ENCODE measurements at places on chromosomes 2 and 18.

DNA sequence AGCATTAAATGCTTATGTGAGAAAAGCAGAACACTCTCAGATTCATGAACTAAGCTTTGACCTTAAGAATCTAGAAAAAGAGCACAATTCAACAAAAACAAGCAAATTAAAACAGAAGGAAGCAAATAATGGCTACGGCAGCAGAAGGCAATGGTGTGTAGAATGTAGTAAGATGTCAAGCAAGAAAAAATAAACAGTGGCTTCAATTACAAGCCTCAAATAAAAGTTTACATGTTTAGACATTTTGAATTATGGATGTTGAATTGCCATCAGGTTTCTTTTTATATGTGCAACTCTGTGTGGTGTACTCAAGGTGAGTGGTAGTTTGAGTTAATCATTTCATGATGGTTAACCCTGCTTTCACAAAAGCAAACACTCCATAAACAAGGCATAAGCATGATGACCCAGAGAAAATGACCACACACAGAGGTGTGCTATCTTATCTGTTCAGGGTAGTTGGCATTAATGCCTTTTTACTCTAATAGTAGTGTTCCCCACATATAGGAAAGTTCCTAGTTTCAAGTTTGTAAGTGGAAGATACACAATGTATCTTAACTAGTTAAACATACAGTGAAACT, 207.1 kb downstream of the FIGN start:
- no peak for DNase-seq

- DNase-seq = no peak
These were observed 341.4 kb downstream of the SLC4A3 start for GRCh38 chr2:219968685-219969345.

DNA sequence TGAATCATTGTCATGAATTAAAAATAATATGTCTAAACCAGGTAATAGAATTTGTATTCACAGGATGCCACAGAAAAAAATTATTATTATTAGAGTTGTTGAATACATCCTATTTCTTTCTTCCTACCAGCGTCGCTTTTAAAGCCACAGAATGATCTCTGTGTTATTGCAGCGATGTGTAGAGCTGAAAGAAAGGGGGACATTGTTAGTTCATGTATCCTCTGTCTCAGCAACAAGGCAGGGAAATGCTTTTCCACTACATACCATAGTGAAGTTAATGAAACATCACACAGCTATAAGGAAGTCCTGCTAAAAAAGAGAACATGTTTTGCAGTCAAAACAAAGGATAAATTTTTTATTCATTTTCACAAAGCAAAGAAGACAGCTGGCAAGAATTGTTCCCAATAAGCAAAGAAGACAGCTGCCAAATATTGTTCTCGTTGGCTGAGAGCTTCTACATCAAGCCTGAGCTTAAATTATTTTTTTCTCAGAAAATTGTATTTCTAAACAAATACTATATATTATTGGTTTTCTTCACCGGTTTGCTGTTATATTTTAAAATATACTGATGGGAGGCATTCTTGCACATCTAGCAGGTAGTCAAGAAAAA, 1234.4 kb downstream of the SUCLG1 start:
- DNase-seq = no peak

DNA sequence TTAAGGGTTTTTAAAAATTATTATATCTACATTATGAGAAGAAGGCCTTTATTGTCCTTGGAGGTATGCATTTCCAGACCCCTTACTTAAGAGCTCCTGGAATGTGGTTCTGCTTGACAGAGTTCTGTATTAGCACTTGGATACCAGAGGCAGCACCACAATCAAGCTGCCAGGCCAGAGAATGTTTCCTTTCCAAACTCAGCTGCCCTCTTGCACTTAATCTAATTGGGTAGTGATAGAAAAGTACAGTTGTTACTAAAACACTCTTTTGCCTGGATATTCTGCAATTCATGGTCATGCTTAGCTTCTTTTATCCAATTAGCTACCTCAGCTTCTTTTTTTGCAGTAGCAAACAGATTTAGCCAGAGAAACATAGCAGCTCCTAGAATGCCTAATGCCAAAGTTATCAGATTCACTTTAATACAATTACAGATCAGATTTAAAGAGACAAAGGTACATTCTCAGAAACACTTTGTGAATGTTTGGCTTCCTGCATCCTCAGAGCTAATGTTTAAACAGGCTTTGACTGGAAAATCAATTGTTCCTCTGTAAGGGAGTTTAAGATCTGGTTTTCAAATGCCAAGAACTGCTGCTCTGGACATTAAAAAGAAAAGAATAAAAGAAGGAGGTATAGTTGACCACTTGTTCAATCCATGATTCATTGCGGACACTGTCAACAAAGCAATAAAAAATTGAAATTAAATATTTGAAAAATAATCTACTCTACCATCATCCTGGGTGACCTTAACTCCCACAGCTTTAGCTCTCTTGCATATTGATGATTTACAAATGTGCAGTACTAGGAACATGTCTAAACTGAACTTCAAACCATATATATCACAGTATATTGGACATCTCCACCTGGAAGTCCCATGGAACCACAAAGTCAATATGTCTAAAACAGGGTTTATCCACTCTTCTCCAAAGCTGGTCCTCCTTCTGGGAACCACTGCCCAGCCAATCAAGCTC, 12.8 kb downstream of the NOSTRIN start:
- no peak for DNase-seq

DNA sequence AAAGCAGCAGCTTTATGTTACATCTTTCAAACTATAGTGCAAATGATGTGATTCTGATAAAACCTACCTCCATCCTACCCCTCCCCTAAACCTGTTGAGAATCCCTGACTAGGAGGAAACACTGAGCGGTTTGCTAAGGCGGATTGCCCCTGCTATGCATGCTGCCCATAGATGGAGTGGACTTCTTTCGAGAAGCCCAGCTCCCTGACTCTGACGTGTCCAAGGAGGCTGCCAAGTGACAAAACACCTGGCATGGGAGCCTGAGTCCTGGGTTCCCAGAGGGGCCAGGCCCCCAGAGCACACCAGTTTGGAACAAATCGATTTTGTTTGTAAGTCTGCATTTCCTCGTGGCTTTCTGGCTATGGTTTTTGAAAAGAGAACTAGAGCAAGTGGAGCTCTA, 1.4 kb upstream of the UXS1 start:
- no peak for DNase-seq

GRCh38 chr18:79936641-79937040, 14.8 kb downstream of the SLC66A2 start:
- no peak for DNase-seq

GRCh38 chr2:64879745-64880144, 109.5 kb upstream of the SLC1A4 start:
- DNase-seq = no peak

GRCh38 chr2:112636605-112637288, 9.0 kb upstream of the SLC20A1 start:
- DNase-seq = no peak

DNA sequence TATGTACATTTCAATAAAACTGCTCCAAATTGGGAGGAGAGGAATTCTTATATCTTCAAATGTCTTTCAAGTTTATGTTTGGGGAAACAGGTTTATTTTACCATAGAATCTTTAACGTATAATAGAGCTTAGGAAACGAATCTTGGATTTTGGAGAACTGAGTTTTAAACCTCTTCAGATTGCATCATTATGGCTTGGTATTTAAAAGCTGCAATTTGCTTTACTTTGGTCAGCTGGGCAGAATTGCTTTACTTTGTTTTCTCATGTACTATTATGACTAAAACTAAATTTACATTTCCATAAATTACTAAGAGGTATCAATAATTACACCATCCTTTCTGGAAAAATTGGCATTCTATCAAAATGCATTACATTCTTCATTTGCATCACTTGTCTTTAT, 54.6 kb downstream of the BAZ2B start:
- no peak for DNase-seq

DNA sequence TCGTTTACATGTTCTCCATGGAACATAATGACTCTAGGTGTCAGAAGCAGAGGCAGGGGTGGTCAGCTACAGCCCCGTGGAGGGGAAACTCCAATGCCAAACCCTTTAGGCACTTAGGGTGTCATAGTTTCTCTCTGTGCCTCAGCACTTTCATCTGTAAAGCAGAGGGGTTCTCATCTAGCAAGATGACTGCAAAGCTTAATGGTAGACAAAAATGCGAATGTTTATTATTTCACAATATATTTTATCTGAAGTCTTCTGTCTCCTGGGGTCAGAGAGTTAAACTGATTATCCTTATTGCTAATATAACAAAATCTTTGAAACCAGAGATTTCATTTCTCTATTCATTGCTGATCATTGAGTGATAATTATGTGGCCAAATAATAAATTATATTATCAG, 522.5 kb downstream of the TSN start:
- DNase-seq = no peak

- DNase-seq = peak; percentile 58
These were observed 17.6 kb upstream of the KIDINS220 start for GRCh38 chr2:8855010-8855409.

GRCh38 chr18:25300492-25300891, 51.5 kb downstream of the ZNF521 start:
- no peak for DNase-seq

- no peak for DNase-seq
These were observed 26.4 kb downstream of the CAPN13 start for GRCh38 chr2:30780776-30781330.

DNA sequence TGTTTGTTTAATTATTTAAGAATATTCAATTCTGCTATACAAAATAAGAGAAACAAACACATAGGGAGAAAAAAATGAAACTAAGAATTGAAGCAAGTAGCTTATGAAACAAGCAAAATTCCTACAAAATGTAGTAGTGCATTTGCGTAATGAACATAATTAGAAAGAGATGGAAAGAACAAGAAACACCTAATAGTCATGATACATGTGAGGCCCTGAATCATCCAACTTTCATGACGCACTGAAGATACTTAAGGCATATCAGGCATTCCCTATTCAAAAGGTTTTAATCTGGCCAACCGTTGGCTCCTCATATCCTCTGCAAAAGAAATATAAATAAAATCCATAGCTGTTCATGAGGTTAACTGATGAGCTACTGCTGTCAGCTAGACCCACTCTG, 14.5 kb upstream of the NAB1 start:
- no peak for DNase-seq

- no peak for DNase-seq
These were observed 441.5 kb downstream of the MTX2 start for GRCh38 chr2:176710657-176711186.

DNA sequence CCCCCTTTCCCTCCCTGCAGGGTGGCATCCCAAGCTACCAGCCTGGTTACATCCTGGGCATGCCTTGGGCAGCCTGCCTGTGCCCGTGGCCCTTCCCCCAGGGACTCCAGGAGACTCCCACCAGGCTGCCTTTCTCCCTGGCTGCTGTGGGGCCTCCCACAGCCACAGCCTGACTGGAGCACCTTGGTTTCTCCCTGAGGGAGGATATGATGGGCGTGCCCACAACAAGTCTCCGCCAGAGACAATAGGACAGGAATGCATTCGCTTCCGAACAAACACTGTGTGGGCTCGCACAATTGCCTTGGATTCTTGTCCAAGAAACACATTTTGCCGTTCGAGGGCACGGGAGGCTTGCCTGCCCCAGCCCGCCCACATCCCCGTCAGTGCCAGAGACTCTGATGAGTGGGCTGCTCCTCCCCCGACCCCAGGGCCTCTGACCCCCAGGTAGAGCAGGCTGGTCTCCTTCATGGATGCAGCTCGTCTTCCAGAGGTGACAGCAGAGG, 102.1 kb downstream of the SMAD7 start:
- DNase-seq = peak; percentile 64

GRCh38 chr2:110904116-110904778, 171.9 kb downstream of the ACOXL start:
- no peak for DNase-seq

DNA sequence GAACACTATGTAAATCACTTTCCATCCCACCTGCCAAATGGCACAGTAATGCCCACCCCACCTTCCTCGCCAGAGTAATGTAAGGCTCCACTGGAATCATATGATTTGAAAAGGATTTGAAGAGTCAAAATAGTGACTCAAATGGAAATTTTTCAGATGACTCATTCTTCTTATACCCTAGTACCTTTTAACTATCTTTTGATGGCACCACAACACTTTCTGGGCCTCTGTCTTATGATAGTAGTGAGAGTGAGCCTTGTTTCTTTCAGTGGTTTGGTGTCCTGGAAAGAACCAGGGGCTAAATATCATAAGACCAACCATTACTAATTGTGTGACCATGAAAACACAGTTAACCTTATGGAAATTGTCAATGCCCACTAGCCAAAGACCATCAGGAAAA, 235.4 kb upstream of the SLC14A2 start:
- no peak for DNase-seq

GRCh38 chr2:19829672-19830071, 72.1 kb downstream of the TTC32 start:
- DNase-seq = no peak

- no peak for DNase-seq
These were observed 84.5 kb downstream of the DOCK10 start for GRCh38 chr2:224957540-224958461.

DNA sequence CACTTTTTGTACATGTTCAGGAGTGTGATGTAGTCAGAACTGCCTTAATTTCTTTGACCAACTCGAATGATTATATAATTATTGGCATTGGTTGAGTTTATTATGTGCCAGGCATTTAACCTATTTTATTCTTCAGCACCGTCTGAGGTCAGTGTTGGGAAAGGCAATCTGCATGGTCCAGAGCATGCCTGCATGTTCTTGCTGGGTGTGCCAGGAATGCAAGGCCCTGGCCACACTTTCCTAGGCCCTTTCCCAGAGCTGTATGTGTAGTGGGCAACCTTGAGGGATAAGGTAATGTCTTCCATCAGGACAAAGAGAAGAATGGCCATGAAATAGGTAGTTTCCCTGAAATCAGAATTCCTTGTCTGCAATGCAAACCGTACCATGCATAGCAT, 9.7 kb upstream of the SNRNP200 start:
- DNase-seq = no peak

DNA sequence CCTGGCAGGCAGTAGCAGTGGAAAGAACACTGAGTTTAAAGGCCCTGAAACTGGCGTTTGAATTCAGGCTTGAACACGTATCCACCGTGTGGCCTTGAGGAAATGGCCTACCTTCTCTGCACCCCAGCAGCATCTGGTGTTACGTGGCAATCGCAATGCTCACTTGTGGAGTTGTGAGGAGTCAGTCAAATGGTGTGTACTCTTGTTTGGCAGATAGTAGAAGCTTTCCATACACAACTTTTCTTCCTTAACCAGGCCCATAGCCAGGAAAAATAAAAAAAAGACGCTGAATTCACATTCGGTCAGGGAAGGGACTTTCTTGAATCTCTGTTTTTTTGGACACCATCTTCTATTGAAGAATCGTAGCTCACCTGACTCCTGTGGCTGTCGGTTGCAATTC, 1101.5 kb upstream of the KLHL29 start:
- no peak for DNase-seq

DNA sequence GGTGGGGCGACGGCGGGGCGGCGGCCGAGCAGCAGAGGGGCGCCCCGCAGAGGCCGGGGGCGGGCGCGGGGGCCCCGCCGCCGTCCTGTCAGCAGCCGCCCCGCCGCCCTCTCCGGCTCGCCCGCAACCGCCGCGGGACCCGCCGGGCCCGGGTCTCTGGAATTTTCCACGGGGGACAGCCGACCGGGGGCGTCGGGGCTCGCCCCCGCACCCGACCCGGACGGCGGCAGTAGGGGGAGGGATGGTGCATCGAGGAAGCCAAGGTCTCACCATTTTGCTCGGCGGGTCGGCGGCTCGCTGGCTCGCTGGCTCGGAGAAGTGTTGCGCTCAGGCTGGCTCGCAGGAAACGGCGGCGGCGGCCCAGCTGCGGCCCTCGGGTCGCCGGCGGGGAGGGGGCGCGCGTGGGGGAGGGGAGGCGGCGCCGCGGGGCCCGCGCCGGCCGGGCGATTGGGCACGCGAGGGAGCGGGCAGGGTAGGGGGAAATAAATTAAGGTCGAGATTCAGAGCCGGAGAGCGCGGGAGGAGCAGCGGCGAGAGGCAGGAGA, 405 bp downstream of the PPP3R1 start:
- peak; percentile 49 for DNase-seq
